Activated B cell treated with CpG ODN at 0.5 μM for 24 hours (primary cell): ENCODE measurements at places on chromosomes 5 and 9.

DNA sequence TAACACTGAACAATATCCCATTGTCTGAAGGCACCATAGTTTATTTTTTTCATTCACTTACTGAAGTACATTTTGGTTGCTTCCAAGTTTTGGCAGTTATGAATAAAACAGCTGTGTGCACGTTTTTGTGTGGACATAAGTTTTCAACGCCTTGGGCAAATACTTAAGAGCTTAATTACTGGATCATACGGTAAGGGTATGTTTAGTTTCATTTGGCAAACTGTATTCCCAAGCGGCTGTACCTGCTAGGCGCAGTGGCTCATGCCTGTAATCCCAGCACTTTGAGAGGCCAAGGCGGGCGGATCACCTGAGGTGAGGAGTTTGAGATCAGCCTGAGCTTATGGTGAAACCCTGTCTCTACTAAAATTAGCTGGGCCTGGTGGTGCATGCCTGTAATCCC is 63.7 kb upstream of the FAM120A start:
- no peak for DNase-seq
- H3K27ac ChIP-seq: no peak overlapping the region
- no peak overlapping the region for H3K4me3 ChIP-seq
- H3K27me3 ChIP-seq: no peaks in the 10 kb centered on the region

DNA sequence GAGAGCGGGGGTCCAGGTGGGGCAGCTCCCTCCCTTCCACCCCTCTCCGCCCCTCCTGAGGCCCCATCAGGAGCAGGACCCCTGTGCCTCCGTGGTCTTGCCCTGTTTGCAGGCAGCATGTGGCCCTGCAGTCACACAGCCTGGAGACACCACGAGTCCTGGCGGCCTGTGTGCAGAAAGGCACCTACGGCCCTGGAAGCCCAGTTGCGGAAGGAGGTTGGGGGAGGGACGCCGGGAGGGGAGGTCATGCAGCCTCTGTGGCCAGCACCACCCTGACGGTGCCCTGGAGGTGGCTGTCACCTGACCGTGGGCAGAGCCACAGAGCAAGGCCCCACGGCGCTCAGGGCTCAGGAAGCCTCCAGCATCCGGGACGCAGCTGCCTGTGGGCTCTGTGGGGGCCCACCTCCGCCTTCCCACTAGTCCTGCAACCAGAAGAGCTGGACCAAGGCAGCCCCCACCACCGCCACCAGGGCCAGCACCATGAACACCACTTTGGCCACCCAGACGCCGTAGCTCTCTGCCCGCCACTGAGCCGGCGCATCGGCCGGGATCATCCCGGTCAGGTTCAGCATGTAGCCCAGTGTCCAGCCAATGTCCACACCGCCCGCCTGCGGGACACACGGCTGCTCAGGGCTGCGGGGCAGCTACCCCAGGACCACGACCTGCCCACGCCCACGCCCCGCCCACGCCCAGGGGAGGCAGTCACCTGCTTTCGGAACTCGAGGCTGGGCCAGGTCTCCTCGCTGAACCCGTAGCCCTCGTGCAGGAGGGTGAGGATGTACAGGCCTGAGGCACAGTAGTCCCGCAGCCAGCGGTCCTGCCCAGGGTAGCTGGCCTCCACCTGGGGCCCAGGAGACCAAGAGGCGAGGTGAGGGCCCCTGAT is 6.4 kb downstream of the ENTPD8 start:
- no peak overlapping the region for H3K4me3 ChIP-seq
- H3K27ac ChIP-seq: no peak overlapping the region
- no peaks in the 10 kb centered on the region for H3K36me3 ChIP-seq

DNA sequence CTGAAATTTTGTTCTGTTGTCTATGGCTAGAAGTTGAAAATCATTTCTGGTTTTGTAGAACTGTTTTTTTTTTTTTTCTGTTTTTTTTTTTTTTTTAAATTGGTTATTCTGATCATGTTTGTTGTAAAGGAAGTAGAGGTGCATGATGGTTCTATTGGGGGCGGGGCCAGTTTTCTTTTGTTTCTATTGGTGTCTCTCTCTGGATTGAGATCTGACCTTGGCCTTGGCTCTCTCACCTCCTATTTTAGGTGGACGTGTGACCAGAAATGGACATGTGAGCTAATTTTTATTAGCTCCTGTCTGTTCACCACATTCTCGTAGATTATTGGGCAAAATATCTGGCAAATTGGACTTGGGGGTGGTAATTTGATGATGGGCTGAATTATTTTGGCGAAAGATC is 3.2 kb downstream of the ZNF618 start:
- peaks cover 6% of the 10 kb centered on the region for H3K4me1 ChIP-seq
- no peak overlapping the region for H3K27ac ChIP-seq

DNA sequence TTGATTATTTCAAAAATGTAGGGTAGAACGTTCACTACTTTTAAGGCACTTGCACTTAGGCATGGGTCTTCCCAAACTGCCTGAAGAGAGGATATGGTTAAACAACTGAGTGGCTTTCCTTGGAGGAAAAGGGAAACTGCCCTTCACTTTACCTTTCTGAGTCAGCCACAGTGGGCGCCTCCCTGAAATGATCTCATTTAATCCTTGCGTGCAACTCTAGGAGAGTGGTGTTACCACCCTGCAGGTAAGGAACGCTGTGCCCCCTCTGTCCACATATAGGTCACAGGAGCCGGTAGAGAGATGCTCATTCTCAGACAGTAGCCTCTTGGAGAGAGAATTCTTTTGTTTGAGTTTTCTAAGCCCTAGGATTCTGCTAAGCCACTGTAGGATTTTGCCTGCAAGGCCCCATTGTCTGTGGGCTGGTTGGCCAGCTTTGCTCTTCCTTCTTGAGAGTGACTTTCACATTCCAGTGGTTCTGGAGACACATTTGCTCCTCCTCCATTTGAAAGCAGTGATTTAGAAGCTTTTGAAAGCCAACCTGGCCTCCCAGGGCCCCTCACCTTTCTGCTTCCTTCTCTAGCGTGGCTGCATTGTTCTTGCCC is 110.3 kb upstream of the CTSL start:
- no peaks in the 10 kb centered on the region for H3K27me3 ChIP-seq
- H3K36me3 ChIP-seq: no peaks in the 10 kb centered on the region
- no peak overlapping the region for H3K4me3 ChIP-seq
- no peak for DNase-seq

GRCh38 chr9:107942856-107943255 is 453.3 kb upstream of the KLF4 start:
- no peaks in the 10 kb centered on the region for H3K36me3 ChIP-seq
- H3K4me3 ChIP-seq: no peak overlapping the region
- H3K27ac ChIP-seq: no peak overlapping the region
- DNase-seq: no peak

DNA sequence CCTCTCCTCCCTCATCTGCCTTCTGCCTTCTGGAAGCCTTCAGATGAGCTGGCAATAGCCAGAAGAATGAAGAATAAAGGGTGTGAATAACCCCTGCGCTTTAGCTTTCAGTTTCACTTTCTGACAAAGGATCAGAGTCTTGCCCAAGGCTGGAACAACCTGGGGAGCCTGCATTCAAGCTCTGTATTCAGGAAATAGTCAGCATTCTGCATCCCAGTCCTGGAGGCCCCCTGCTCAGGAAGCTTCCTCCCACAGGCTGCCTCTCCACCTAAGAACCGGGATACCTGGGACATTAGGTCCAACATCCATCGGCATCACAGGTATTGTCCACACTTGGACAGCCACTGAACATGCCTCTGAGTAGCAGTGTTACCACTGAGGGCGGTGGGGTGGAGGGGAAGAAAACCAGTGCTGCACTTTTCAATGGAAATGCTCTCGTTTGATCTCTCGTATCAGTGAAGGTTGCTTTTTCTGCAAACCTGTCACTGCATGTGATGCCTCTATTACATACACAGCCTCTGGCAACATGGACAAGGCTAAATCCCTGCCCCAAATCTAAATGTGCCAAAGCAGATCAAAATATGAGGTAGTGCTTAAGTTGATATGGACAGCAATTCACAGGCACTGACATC is 39.8 kb upstream of the ACO1 start:
- H3K36me3 ChIP-seq: no peaks in the 10 kb centered on the region
- no peak overlapping the region for H3K27ac ChIP-seq
- no peak for DNase-seq

GRCh38 chr5:158759283-158759682 is 340.4 kb downstream of the EBF1 start:
- H3K4me3 ChIP-seq: no peak overlapping the region
- peaks cover 60% of the 10 kb centered on the region for H3K4me1 ChIP-seq
- DNase-seq: no peak
- H3K27ac ChIP-seq: peak overlapping the region; percentile 15
- H3K27me3 ChIP-seq: no peaks in the 10 kb centered on the region

DNA sequence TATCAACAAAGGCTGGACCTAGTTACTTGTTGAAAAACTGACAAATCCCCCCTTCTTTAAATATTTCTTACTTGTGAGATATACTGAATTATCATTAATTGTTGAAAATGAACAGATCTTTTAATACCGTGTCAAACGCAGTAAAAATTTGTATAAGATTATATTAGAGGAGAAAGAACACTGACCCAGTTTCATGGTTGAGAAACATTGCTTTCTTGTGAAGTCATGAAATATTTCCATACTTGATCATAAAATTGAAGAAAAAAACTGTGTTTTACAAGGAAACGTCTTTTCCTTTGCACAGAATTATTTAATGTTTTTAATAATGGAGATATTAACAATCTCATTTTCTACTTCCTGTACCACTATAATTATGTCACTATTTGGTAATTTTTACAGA is 45.8 kb downstream of the MOCS2 start:
- DNase-seq: no peak
- no peaks in the 10 kb centered on the region for H3K4me1 ChIP-seq
- no peak overlapping the region for H3K4me3 ChIP-seq

DNA sequence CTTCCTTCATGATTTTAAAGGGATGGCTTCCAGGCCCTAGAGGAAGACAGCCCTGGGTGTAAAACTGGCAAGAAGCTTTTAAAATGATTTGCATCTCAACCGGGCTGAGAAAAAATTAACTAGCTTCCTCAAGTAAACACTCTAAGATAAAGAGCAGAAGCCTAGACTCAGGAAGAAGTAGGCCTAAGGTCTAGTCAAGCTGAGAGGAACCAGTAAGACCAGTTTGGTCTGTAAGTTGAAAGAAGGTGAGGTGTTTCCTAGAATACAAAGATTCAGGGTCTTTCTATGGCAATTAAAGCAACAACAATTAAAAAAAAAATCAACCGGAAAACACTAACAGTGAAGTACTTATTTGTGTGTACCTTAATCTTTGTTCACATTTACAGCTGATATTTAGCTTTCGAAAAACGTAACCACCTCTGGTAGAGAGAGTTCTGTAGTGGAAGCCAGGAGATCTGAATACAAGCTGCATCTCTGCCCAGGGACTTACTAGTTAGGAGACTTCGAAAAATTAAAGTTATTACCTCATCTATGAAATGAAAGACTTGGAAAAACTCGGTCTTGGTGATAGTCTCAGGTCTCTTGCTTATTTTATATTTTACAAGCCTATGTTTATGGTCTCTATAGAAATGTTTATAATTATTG is 75.7 kb downstream of the TUSC1 start:
- no peak overlapping the region for H3K27ac ChIP-seq
- H3K4me1 ChIP-seq: no peaks in the 10 kb centered on the region
- DNase-seq: no peak
- H3K27me3 ChIP-seq: no peaks in the 10 kb centered on the region
- no peaks in the 10 kb centered on the region for H3K36me3 ChIP-seq
